ENCODE measurements at places on chromosomes 6 and 20.

GRCh38 chr6:108746366-108746765 is 101.9 kb upstream of the ARMC2 start:
- DNase-seq = no peak

- no peak for DNase-seq
These were observed 48.6 kb downstream of the TOX2 start for GRCh38 chr20:43963233-43963632.

DNA sequence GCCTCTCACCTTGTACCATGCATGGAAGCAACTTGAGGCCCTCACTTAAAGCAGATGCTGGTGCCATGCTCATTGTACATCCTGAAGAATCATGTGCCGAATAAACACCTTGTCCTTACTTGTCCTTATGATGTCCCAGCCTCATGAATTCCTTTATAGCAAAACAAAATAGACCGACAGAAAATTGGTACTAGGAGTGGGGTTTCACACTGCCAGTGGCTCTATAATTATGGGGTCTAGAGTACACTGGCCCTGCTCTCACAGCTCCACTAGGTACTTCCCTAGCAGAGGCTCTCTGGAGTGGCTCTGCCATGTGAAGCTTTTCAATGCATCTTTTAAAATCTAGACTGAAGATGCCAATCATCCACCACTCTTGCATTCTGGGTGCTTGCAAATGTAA is 101.2 kb downstream of the HTR1B start:
- no peak for DNase-seq

DNA sequence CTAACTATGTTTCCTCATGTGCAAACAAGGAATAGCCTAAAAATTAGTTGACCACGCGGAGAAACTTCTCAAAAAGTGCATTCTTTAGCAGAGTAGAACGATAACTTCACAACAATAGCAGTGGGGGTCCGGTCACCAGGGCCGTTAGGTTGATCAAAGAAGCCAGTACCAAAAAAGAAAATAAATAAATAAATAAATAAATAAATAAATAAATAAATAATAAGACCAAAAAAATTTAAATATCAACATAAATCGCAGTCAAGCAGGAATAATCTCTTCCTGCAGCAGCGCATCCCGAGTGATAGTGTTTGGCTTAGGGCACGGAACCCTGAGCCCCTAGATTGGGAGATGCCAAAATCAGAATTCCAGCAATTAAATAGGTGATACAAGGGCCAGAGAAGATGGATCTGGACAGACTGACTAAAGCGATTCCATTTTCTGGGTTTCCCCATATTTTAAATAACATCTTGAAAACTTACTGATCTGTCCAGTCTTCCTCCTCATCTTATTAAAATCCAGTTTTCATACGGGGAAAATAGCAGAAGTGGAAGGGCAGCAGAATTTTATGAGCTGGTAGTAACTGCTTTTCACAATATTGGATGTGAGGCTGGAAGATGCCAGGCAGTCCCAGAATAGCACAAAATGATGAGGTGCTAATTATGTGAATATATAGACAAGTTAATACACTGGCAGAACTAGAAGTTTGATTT is 4.4 kb upstream of the OLIG3 start:
- DNase-seq = no peak

- no peak for DNase-seq
These were observed 7.3 kb upstream of the ASF1A start for GRCh38 chr6:118886641-118887040.

- DNase-seq = no peak
These were observed 203.0 kb upstream of the PCSK2 start for GRCh38 chr20:17023806-17024205.

- no peak for DNase-seq
These were observed 131.3 kb downstream of the MYO6 start for GRCh38 chr6:75880305-75880704.

DNA sequence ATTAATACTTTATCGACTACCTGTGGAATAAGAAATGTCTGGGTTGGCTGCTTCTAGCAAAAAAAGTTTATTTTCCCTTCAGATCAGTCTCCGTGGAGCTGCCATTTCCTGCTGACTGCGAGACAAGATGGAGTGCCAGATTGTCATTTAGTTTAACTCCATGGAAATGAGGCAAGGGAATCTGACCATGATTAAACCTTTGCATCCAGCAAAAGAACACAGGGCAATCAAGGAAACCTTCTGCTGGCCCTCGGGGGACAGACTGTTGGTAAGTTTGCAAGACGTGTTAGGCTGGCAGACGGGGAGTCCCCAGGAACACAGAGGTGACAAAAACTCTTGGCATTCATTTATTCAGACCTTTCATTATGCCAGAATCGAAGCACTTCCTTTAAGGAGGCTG is 52.2 kb upstream of the SPACA1 start:
- DNase-seq = no peak

GRCh38 chr6:125749865-125750691 is 646 bp downstream of the HEY2 start:
- DNase-seq = no peak

DNA sequence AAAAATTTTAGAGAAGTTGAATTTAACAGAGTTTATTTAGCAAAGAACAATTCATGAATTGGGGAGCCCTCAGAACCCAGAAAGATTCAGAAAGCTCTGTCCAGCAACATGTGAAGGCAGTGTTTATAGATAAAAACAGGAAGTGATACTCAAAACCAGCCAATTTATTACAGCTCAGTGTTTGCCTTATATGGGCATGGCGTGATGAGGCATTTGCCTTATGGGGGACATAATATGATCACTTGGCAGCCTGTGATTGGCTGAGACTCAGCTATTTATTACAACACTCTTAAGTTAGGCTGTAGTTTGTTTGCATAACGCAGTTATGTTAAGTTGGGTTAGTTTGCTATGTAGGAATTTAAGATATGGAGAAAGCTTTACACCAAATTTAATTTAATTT is 11.5 kb downstream of the HLA-DPA1 start:
- DNase-seq = peak; percentile 28

- DNase-seq = peak; percentile 79
These were observed 21.5 kb downstream of the SYNJ2 start for GRCh38 chr6:158002951-158003853.

DNA sequence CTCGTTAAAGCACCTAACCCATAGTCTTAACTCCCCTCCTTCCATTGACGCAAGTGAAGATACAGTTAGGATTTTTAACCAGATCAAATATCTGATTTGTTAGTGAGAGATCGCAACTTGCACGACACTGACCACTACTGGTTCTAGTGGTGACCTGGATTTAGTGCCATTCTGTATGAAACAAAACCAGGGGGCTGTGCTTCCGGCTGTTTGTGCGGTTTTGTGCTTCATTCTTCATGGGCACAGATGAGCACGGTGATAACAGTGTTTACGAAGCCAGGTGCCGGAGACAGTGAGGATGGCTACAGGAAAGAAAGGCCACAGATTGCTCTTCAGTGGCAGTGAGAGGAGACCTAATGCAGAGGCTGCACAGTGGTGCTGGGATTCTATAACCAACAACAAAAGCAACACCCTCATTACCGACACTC is 75.5 kb downstream of the NOL4L start:
- no peak for DNase-seq

GRCh38 chr20:59821788-59822187 is 111.6 kb downstream of the SYCP2 start:
- no peak for DNase-seq

- no peak for DNase-seq
These were observed 38.2 kb downstream of the NOX3 start for GRCh38 chr6:155417454-155417853.

DNA sequence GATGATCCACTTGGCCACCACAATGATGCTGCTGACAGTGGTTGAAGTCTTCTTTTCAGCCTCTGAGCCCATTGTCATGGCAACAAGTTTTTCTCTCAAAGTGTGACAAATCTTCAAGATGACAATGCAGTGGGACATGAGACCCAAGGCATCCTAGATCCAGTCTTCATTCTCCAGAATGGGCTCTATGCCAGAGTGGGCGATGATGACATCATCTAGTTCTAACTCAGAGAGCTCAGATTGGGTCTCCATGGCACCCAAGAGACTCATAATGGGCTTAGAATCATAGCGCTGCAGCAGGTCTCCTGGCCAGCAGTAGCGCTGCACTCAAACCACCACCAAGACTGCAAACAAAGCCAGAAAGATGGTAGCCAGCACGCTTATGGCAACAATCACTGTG is 973.6 kb downstream of the EYS start:
- no peak for DNase-seq

GRCh38 chr6:34569361-34569973 is 13.3 kb upstream of the SPDEF start:
- no peak for DNase-seq

- no peak for DNase-seq
These were observed 12.3 kb downstream of the DCBLD1 start for GRCh38 chr6:117494694-117495318.

GRCh38 chr6:128848212-128848935 is 34.6 kb upstream of the LAMA2 start:
- no peak for DNase-seq

- peak; percentile 83 for DNase-seq
These were observed 639.6 kb downstream of the EPHA7 start for GRCh38 chr6:92779746-92780145.

- peak; percentile 97 for DNase-seq
These were observed at the start of gene RALGAPB for GRCh38 chr20:38472513-38473366. RALGAPB (plus strand) TSS chr20:38472843; CDS start chr20:38488433, 15,590 bp downstream.

GRCh38 chr6:235763-236360 is 56.4 kb upstream of the DUSP22 start:
- no peak for DNase-seq

- peak; percentile 88 for DNase-seq
These were observed 18.7 kb upstream of the TRPC4AP start for GRCh38 chr20:35111141-35111888.

DNA sequence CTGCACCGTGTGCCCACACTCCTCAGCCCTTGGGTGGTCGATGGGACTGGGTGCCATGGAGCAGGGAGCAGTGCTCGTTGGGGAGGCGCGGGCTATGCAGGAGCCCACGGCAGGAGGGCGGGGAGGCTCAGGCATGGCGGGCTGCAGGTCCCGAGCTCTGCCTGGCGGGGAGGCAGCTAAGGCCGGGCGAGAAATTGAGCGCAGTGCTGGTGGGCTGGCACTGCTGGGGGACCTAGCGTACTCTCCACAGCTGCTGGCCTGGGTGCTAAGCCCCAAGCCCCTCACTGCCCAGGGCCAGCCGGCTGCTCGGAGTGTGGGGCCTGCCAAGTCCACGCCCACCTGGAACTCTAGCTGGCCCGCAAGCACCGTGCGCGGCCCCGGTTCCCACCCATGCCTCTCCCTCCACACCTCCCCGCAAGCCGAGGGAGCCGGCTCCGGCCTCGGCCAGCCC is 55.9 kb upstream of the ECI2 start:
- DNase-seq = no peak

- no peak for DNase-seq
These were observed 66.8 kb downstream of the LMBRD1 start for GRCh38 chr6:69729870-69730449.

- DNase-seq = no peak
These were observed 328.6 kb upstream of the PLCB4 start for GRCh38 chr20:8740265-8740664.

GRCh38 chr20:51447097-51447764 is 95.3 kb downstream of the NFATC2 start:
- DNase-seq = peak; percentile 94

- no peak for DNase-seq
These were observed 55.8 kb downstream of the FGD2 start for GRCh38 chr6:37061157-37061804.

DNA sequence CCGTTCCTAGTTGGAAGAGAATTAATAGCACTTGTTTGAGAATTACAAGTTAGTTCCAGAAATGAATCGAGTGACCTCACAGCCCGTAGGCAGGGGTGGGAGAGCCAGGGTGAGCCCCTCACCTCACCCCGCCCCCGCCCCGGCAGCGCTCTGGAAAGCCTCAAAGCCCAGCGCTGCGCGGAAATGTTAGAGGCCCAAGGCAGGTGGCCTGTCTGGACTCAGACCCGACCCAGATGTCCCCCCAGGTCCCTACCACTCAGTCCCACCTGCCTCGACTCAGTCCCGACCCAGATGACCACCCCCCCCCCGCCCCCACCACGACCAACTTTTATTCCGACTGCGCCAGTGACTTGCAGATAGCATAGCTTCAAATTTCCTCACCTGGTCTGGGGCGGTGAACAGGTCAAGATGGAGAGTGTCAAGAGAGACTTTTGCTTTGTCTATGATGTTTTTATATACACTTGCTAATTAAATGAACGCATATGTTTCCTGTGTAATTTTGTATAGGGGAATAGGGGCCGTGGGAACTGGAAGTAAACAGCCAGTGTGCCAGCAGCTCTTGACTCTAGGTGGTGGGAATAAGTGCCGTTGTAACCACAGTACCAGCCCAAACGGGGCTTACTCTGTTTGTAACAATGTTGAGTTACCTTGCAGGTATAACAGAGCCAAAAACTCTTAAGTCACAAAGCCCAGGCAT is 1.2 kb upstream of the PXDC1 start:
- no peak for DNase-seq

DNA sequence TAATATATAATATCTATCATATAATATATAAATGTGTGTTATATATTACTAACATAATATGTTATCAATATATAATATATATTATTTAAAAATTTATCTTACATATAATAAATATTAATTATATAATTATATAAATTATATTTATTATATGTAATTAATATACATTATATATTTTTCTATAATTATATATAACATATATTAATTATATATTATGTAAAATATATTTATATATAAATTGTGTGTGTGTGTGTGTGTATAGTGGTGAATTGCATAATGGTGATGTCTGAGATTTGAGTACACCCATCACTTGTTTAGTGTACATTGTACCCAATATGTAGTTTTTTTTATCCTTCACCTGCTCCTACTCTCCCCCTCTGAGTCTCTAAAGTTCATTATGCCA is 205.9 kb upstream of the KCNG1 start:
- no peak for DNase-seq

GRCh38 chr6:125985522-125985921 is 818 bp upstream of the TRMT11 start:
- no peak for DNase-seq

GRCh38 chr20:36483209-36483918 is 58.0 kb upstream of the MYL9 start:
- no peak for DNase-seq

- DNase-seq = no peak
These were observed 1.6 kb downstream of the TBC1D20 start for GRCh38 chr20:460707-461106.

DNA sequence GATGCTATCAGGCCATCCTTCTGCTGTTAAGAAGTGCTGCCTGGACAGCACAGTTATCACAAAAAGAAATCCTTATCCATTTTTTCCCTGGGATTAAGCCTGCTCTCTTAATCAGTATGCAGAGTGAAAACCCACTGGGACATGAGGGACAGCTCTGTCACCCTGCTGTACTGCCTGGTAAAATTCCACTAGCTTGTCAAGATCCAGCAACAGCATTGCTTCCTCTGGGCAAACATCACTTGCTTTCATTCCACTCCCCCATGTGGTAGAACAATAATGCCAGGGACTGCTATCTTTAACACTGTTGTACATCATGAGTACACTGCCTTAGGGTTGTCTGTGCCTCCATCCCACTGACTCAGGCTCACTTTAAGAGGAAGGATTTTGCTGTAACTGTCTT is 331.3 kb downstream of the KIF16B start:
- DNase-seq = no peak

- DNase-seq = no peak
These were observed 58.5 kb upstream of the FOXC1 start for GRCh38 chr6:1551249-1551648.

All from MG63 (cell line).